Thymus (tissue), 14 donors: ENCODE measurements at places on chromosomes 3 and 15. TPM values are rescaled to one million over a fixed set of nuclear protein-coding genes. Genes with fewer than 3 reads are reported as not detected.

Gene RLBP1
- 0.14 TPM for total RNA-seq

DNA sequence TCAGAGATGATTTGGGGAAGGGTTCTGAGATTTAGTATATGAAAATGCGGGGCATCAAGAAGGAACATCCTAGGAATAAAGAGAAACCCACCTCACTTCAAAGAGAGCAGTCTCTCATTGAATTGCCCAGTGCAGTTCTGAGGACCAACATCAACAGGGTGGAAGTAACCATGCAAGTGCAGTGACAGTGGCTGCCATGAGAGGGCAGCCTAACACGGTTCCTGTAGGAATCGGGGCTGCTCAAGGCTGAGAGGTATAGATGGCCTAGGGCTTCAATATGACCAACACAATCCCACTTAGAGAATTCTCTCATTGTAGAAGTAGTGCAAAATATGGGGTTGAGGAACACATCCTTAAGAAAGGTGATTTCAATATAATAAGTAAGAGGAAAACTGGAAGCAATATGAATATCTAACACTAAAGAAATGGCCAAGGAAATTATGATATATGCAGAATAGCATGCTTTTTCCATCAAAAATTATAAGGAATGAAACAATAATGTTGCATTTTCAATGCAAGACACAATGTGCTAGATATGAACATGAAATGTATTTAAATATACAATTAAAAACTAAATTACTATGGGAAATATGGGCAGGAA, 51.1 kb upstream of the ARRDC4 start:
- peak; percentile 16 for DNase-seq
- no peak overlapping the region for H3K27ac ChIP-seq

- H3K27ac ChIP-seq: no peak overlapping the region
- DNase-seq: no peak
- H3K36me3 ChIP-seq: no peaks in the 10 kb centered on the region
- no peaks in the 10 kb centered on the region for H3K27me3 ChIP-seq
- no peak overlapping the region for H3K4me3 ChIP-seq
- H3K4me1 ChIP-seq: no peaks in the 10 kb centered on the region
These were observed 511.6 kb downstream of the PLOD2 start for GRCh38 chr3:145649368-145649887.

- H3K27me3 ChIP-seq: no peaks in the 10 kb centered on the region
- H3K4me1 ChIP-seq: no peaks in the 10 kb centered on the region
- H3K4me3 ChIP-seq: no peak overlapping the region
- H3K27ac ChIP-seq: no peak overlapping the region
- no peaks in the 10 kb centered on the region for H3K36me3 ChIP-seq
These were observed 44.3 kb downstream of the CERS3 start for GRCh38 chr15:100484443-100484842.

DNA sequence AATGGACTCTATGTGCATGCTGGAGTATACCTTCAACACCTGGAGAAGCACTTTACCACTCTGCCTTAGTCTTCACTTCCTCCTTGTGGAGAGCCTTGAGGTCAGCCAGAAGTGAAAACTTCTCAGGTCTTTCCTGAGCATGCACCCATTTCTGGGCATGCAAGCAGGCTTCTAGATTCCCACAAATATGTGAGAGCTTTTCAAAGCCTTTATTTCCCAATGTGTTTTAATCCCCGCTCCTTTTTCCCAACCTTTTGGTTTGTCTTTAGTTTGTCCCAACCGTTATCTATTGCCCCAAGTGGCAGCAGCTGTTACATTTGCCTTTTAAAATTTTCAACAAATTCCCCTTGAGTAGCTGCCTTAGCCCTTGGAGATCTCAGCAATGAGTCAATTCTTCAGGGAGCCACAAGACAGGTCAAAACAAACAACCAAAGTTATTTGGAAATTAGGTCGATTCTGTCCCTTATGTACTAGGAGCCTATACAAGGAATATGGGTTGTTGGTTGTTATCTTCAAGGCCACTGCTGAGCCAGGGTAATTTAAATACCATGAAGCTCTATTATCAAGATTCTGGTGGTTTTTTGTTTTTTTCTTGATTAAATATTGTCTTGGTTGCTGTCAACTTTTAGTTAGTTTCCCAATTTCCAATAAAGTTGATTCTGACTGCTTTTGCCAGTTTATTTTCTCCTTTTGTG, 44.4 kb downstream of the LSM3 start:
- no peak overlapping the region for H3K4me3 ChIP-seq
- no peak overlapping the region for H3K27ac ChIP-seq

DNA sequence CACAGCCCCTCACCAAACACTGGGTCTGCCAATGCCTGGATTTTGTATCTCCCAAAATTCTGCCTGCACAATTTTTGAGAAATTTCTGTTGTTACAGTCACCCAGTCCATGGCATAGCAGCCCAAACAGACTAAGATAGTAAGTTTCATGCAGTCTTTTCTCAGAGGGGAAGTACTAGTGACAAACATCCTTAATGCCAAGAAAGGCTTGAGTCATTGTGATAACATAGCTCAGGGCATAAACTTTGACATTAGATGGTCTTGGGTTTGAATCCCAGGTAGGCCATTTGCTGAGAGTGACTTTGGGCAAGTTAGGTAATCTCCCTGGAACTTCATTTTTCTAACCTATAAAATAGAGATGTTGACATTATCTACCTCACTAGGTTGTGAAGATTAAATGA, 36.1 kb upstream of the PFN2 start:
- no peaks in the 10 kb centered on the region for H3K36me3 ChIP-seq
- no peaks in the 10 kb centered on the region for H3K27me3 ChIP-seq
- H3K27ac ChIP-seq: no peak overlapping the region
- H3K4me1 ChIP-seq: no peaks in the 10 kb centered on the region

GRCh38 chr15:65054333-65055200, 9.4 kb downstream of the SLC51B start:
- H3K4me3 ChIP-seq: no peak overlapping the region
- no peaks in the 10 kb centered on the region for H3K4me1 ChIP-seq
- no peaks in the 10 kb centered on the region for H3K36me3 ChIP-seq
- H3K27ac ChIP-seq: no peak overlapping the region
- peak; percentile 63 for DNase-seq

Gene CORO2B
- total RNA-seq: 0.57 TPM

DNA sequence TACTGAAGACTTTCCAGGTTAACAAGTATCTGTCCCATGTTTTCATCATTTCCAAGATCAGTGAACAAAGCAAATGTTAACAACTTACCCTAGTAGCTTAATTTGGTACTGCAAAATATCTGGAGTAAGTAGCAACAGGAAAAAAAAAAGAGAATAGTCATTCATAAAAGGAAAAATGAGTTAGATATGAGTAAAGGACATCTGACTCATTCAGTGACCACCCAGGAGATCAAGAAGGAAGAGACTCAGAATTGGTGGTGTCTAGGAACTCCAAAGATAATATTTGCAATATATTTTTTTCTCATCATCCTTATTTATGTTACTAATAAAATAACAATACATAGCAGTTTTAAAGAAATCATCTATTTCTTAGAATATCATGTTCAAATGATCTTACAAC, 253.8 kb upstream of the COL8A1 start:
- H3K36me3 ChIP-seq: no peaks in the 10 kb centered on the region
- H3K4me1 ChIP-seq: no peaks in the 10 kb centered on the region
- H3K4me3 ChIP-seq: no peak overlapping the region
- H3K27ac ChIP-seq: no peak overlapping the region
- H3K27me3 ChIP-seq: no peaks in the 10 kb centered on the region

DNA sequence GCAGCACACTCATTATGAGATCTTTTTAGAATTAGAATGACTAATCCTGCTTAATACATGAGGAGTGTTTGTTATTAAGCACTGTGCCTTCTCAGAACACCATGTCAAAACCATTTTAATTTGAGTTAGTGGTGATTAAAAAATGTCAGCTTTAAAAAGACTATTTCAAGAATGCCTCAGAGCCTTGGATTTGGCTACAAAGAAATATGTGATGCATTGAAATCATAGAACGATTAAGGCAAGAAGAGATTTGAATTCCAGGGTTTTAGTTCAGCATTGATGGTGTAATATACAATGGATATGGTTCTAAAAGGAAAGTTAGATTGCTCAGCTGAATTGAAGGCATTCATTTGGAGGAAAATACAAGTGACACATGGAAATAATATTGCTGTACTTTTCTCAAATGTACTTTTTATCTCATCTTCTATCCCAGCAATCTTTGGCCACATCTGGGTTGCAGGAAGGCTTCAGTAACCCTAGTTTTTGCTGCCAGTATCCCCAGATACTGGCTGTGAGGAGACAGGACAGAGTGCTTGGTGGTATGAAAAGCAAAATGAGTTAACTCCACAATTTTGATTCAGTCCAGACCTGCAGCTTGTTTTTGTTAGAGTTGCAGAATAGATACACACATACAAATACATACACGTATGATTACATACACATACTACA, 303.8 kb downstream of the CLSTN2 start:
- no peak for DNase-seq
- no peaks in the 10 kb centered on the region for H3K36me3 ChIP-seq
- no peaks in the 10 kb centered on the region for H3K4me1 ChIP-seq
- H3K27ac ChIP-seq: no peak overlapping the region
- H3K4me3 ChIP-seq: no peak overlapping the region

DNA sequence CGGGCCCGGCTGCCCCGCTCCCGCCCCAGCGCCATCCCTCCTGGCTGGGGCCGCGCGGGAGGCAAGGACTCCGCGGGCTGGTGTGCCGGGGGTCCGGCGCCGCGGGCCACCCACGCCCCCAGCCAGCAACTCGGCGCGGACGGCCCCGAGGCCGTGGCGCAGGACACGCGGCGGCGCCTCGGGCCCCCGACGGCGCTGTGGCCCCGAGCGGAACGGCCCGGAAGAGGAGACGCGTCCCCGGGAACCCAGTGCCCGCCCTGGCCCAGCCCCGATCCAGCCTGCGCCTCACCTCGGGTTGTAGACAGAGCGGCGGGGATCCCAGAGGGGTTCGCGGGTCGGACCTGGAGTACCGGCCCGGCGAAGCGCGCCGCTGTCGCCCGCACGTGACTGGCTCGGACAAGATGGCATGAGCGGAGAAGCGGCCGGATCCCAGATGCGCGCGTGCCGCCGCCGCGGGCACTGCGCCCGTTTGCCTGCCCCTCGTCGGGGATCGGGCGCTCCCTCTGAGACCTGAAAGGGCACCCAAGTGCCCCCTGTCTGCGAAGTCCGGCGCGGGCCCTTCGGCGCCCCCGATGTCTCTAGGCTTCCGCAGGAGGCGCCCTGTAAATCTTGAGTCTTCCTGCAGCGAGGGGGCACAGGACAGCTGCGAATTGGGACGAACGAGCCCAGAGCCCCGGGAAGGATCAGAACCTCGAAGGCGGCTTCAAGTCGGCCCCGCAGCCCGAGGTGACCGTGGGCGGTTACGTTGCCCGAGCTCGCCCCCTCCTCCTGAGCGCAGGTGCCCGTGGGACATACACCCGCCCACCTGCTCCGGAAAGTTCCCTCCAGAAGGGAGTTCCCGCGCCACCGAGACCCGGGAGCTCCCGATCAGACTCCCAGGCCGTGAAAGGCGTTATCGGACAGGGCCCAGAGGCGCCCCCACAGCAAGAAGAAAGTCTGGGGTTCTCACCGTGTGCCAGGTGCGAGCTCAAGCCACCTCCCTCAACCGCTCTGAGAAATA, 598 bp upstream of the SFMBT1 start:
- H3K27ac ChIP-seq: peak overlapping the region; percentile 60
- H3K4me3 ChIP-seq: peak overlapping the region; percentile 34
- no peaks in the 10 kb centered on the region for H3K36me3 ChIP-seq
- H3K4me1 ChIP-seq: peaks cover 14% of the 10 kb centered on the region

DNA sequence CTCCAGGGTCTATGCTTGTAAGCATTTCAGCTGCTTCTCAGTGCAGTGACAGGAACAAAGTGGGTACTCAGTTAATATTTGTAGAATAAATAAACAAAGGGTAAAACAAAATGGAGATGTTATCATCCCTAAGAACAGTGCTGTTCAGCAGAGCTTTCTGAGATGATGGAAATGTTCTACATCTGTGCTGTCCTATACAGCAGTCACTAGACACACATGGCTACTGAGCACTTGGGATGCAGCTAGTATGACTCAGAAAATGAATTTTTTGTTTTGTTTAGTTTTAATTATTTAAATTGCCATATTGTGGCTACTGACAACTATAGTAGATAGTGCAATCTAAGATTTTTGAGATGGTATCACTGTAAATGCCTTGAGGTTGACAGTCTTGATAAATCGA, 283.8 kb upstream of the ADAMTS9 start:
- no peak overlapping the region for H3K4me3 ChIP-seq
- H3K36me3 ChIP-seq: no peaks in the 10 kb centered on the region
- no peak overlapping the region for H3K27ac ChIP-seq
- no peak for DNase-seq
- H3K4me1 ChIP-seq: no peaks in the 10 kb centered on the region

DNA sequence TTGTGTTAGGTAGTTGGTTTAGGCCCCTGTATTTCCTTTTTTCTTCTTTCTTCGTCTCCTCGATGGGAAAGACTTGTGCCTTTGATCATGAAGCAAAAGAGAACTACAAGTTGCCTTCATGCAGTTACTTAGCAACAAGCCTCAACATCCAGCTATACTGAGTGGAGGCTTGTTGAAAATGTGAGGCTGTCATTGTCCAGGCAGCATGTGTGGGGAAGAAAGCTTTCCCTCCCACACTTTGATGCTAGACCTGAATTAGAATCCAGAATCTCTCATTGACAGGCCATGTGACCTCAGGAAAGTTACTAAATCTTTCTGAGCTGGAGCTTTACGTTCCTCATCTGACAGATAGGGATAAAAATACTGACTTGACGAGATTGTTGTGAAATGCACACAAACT, 23.7 kb downstream of the IFT122 start:
- no peaks in the 10 kb centered on the region for H3K4me1 ChIP-seq
- DNase-seq: no peak
- no peak overlapping the region for H3K4me3 ChIP-seq
- H3K36me3 ChIP-seq: peaks cover 11% of the 10 kb centered on the region
- H3K27me3 ChIP-seq: no peaks in the 10 kb centered on the region

DNA sequence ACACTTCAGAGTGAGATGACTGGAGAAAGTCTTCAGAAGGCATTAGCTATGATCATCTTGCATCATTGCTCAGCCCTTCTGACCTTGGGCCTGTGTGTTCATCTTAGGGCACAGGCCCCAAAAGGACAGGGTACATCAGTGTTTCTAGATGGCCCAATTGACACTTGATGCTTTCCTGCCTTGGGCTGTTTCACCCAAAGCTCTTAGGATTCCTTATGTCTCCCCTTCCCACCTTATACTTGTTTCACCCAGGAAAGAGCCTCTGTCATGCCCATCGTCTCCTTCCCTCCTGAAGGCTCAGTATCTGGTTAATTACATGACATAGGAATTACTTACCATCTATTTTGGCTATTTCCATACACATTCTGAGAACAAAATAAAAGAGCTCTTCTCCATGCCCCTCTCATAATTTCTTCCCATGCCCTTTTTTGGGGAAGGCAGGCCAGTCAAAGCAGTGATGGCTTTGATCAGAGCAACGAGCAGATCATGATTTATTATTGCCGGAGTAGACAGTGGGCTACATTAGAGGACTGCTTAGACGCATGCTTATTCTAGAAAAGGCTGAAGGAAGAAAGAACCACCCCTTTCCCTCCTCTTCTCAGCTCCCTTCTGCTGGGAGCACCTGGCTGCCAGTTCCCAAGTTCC, 72.9 kb downstream of the GHSR start:
- no peak overlapping the region for H3K4me3 ChIP-seq
- H3K4me1 ChIP-seq: no peaks in the 10 kb centered on the region
- H3K27me3 ChIP-seq: no peaks in the 10 kb centered on the region
- no peak overlapping the region for H3K27ac ChIP-seq
- peaks cover 11% of the 10 kb centered on the region for H3K36me3 ChIP-seq
- DNase-seq: no peak

- DNase-seq: no peak
- H3K4me1 ChIP-seq: no peaks in the 10 kb centered on the region
- H3K36me3 ChIP-seq: no peaks in the 10 kb centered on the region
- H3K27ac ChIP-seq: no peak overlapping the region
These were observed 335.8 kb downstream of the MECOM start for GRCh38 chr3:169327546-169328356.
